ENCODE measurements at places on chromosomes 12 and 14.

- DNase-seq = no peak
Observed at GRCh38 chr12:126534495-126534894, 1469.3 kb downstream of the AACS start.

DNA sequence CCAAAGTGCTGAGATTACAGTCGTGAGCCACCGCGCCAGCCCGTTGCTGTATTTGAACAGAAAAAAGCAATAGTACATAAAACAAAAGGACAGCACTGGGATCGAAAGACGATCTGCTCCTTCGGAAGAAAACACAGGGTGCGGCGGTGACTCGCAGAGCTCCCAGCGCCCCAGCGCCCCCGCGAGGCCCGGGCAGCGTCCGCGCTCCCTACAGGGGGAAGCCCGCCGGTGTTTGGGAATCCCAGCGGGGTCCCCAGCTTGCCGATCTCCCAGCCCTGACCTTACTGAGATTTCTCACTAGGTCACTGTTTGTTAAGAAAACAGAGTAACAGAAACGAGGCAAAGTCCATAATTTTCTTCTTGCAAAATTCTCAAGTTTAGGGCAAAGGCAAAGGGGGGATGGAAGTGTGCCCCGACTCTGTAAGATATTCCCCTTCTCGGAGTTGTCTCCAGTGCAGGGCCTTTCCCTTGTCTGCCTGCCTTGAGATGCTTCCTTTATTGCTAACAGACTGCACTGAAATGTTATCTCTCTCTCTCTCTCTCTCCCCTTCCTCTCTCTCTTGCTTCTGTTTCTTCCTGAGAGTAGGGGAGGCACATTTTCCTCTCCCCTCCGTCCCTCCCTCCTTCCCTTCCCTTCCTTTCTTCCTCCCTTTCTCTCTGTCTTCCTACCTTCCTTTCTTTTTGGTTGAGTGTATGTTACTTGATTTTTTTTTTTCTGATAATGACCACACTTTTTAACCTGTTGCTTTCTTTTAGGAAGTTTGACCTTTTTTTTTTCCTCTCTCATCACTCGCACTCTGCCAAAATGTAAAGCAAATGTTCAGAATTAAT is 91.9 kb downstream of the TMEM30B start:
- peak; percentile 62 for DNase-seq

GRCh38 chr12:6914947-6915788 is 788 bp downstream of the ENO2 start:
- no peak for DNase-seq

DNA sequence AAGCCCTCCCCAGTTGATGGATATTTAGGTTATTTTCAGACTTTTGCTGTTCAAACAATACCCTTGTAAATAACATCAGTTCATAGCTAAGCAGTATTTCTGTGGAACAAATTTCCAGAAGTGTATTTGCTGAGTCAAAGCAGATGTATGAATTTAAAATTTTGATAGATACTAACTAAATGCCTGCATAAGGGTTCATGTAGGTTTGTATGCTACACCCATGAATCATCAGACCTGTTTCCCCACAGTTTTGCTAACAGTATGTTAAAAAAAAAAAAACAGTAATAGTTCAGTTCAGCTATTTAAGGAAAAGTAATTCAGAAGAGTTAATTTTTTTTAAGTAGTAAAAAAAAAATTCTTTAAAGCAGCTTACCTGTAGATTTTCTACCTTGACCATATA is 236.1 kb upstream of the DIO2 start:
- DNase-seq = peak; percentile 31

DNA sequence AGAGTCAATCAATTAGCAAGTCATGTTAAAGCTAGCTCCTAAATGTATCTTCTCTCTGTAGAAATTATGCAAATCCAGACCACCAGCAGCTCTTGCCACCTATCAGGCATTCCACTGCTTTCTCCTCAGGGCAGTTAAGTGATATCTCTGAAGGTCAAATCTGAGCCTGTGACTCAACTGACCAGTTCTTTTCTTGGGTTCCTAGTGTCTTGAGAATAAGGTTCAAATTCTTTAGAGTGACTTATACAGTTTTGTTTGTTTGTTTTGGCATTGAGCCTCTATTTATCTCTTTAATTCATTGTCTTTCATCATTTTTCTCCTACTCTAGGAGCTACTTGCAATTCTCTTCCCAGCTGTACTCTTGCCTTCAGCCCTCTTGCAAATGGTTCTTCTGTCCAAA is 2.5 kb upstream of the LRIG3 start:
- no peak for DNase-seq

- no peak for DNase-seq
Observed at GRCh38 chr14:78278464-78279250, 108.5 kb downstream of the NRXN3 start.
